ENCODE measurements at places on chromosomes 4 and X.

GRCh38 chr4:136664988-136665387 is 867.3 kb downstream of the PCDH18 start:
- no peak for DNase-seq

- DNase-seq: no peak
Observed at GRCh38 chrX:130594453-130594916, 192.7 kb downstream of the RBMX2 start.

DNA sequence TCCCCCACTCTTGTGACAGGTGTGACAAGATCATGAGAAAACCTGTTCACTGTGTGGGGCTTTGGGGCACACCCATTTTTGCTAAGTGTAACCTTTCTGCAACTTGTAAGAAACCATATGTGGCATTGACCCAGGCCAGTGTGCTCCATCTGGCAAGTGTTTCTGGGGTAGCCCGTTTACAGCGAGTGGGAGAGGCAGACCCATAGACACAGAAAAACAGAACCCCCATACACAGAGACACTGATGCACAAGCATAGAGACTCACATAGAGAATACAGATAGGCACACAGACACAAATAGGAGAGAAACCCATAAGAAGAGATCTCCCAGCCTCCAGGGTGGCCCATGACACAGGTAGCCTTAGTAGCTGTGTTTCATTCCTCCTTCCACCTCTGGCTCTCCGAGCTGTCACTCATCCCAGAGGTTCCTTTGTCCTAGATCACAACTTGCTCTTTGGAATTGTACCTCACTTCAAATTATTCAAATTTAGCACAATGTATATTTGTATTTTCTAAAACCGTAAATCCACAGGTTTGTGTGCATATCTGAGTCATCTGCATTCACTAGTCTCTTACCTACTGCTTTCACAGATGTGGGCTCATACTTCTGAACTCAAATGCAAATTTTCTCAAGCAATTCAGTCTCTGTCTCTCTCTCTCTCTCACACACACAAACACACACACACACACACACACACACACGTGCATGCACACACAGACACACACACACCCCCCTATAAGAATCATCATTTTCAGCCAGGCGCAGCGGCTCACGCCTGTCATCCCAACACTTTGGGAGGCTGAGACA is 114.4 kb downstream of the SH3KBP1 start:
- no peak for DNase-seq

DNA sequence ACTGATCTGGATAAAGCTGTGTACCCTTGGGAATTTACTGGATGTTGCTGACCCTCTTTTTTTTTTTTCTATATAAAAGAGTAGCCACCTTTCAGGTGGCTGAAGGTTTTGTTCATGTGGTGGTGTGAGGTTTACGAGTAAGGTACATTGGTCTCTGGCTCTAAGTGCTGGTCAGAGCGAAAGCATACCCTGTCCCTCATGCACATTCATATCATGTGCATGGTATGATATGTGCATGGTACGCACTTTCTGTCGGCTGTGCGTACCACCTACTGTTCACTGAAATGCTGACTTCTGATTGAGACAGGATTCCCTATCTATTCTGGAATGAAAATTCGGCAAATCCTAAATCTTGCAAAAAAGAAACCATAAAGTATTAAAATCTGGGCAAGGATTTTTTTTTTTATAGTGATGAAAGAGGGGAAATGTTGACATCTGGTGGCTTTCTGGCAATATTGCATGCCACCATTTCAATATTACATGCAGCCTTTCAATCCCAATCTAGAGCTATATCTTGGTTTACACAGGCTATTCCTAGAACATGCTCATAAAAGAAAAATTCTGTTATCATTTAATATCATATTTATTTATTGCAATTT is 32.8 kb downstream of the FAM149A start:
- no peak for DNase-seq

- no peak for DNase-seq
Observed at GRCh38 chrX:136781180-136781797, 557 bp upstream of the ARHGEF6 start.

- no peak for DNase-seq
Observed at GRCh38 chrX:10047631-10048030, 80.5 kb downstream of the CLDN34 start.

GRCh38 chr4:3392321-3392720 is 49.4 kb upstream of the HGFAC start:
- DNase-seq: no peak

DNA sequence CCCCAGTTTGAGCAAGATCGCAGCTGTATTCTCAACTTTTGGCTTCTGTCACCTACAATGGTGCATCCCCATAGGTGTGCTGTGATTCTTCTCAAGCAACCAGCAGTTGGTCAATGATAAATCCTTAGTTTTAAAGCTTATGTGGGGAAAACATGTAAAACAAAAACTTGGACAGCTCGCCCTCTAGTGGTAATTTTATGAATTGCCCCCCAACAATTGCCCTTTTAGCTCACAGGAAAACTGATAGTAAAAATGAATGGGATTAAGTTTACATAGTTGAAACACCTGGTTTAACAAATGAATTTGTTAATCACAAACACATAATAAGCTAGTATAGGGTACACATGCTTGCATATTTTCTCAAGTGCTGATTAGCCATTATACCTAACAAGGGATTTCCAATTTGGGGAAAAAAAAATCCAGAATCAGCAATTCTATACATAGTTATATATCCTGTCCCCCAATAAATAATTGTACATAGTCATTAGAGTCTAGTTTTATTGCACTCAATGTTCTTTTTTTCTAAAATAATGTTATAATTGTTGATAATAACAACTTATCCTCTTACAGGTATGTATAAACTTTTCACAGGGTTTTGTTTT is 30.1 kb downstream of the TEX13A start:
- no peak for DNase-seq

DNA sequence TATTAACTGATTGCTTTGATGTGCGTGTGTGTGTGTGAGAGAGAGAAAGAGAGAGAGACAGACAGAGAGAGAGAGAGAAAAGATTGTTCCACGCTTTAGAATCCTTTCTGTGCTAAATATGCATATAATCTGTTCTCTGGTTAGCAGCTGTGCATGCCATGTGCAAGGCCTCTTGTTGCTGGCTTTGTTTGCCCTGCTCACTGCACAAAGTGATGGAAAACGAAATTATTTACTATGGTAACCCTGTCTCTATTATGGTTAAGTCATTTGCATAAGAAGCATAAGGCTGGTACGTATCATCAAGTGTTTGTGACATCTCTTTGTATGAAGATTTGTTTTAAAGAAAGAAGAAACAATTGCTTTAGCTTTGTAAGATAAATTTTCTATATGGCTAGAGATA is 190.2 kb upstream of the POF1B start:
- DNase-seq: no peak

GRCh38 chr4:147960971-147961370 is 229.1 kb downstream of the ARHGAP10 start:
- DNase-seq: no peak

DNA sequence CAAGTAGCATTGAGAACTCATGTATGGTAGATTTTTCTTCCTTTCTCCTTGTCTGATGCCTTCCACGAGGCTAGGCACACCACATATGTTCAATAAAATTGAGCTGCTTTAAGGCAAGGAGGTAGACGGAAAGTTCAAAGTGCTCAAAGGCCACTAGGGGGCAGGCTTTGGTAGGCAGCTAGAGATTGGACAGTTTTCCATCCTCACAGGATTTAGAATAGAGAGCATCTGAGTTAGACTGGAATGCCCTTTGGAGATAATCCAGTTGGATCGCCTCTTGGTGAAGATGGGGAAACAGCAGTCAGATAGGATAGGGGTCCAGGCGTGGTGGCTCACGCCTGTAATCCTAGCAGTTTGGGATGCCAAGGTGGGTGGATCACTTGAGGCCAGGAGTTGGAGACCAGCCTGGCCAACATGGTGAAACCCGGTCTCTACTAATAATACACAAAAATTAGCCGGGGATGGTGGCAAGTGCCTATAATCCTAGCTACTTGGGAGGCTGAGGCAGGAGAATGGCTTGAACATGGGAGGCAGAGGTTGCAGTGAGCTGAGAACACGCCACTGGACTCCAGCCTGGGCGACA is 30.4 kb downstream of the ELF4 start:
- DNase-seq: peak; percentile 50

- peak; percentile 26 for DNase-seq
Observed at GRCh38 chr4:163191999-163192398, 25.3 kb upstream of the NAF1 start.

DNA sequence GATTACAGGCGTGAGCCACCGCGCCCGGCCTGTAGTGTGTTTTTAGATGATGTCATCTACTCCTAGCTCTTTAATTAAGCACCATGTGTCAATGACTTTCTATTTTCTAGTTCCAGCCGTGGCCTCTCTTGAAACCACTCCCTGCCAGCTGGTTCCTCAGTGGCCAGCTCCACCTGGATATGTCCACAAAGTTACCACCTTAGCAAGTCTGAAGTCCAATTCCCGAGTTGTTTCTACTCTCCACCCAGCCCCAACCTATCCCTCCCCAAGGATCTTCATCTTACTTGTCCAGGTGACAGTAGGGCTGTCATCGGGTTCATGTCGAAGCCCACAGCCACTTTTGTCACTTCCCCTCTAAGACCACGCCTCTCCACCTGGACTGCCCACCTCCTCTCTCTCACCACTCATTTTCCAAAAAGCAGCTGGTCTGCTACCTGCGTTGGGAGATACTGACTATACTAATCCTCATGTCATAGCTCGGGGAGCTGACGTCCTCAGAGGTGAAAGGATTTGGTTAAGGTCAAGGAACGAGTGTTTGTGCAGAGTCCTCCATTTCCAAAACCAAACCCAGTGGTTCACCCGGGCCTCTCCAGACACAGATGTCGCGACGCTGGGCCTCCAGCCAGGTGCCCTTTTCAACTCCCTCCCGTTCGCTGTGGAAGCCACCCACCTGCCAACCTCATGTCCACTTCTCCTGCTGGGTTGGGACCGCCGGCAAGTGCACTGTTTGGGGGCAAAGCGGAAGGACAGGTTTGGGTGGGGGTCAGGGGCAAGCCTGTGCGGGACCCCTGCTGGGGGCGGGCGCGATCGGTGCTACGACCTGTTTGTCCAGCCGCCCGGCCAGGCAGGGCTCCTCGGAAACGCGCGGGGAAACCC is 704 bp downstream of the FAM3A start:
- DNase-seq: no peak

- DNase-seq: no peak
Observed at GRCh38 chrX:72110051-72110875, 21.5 kb downstream of the RTL5 start.

DNA sequence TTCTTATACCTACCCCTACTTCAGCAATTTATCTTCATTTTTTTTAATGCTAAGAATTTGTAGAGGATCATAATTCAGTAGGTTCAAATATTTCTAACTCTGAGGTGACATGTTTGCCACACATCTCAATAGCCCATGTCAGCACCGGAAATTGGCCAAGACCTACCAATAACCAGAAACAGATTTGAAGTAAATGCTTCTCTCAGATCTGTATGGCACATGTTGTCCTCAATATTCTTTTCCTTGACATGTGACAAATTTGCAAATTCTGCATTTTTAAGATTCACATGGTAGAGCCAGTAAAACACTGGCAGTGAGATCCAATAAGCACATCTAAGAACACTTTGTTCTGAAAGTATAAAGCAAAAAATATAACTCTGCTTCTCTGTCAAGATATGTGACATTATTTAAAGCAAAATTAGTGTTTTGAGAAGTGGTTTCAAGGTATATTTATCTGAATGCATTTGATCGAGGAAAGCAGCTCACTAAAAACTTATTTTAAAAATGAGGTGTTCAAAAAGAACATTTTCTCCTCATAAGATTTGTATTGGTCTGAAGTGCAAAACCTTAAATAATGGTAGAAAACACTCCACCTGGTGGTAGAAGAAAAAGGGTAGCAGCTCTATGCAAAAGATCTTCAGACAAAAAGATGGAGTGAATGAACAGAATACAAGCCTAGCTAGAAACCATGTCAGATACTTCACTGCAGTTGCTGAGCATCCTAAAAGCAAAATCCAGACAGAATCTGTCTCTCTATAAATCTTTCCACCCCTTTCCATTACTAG is 513.8 kb upstream of the FAM241A start:
- DNase-seq: no peak

GRCh38 chrX:106959901-106960300 is 39.7 kb downstream of the CLDN2 start:
- DNase-seq: peak; percentile 59

DNA sequence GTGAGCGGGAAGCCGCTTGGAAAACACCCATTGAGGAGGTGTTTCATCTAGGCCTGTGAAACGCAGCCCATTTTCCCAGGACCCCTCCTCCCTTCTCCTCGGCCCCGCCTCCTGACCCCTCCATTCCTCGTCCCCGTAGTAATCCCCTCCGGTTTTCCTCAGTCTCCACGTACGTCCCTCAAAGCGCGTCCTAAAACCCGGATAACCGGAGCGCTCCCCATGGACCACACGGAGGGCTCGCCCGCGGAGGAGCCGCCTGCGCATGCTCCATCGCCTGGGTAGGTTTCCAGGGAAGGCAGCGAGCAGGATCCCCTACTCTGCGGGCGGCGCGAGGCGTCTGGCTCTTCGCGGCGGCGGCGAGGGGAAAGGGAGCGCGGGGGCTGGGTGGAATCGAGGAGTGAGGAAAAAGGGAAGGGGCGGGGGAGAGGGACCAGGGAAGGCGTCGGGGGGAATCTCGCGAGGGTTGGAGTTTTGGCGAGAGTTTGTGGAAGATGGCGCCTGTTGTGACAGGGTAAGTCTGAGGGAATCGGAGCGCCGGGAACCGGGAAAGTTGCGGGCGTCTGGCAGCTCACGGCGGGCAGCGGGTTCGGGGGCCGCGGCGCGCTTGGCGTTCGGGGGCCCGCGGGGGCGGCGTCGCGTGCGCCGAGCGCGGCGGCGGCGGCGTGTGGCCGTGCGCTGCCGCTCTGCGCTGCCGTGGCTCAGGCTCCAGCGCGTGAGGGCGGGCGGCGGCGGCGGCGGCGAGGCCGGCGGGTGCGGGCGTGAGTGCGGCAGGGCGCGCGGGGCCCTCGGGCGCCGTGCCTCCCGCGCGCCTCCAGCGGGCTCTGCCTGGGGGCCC is at the start of gene RBPJ:
Gene RBPJ, plus strand, starts transcription at position 477 of the 835 bp plus-strand sequence. Its CDS starts 15 bp downstream, at position 492.
- peak; percentile 93 for DNase-seq

DNA sequence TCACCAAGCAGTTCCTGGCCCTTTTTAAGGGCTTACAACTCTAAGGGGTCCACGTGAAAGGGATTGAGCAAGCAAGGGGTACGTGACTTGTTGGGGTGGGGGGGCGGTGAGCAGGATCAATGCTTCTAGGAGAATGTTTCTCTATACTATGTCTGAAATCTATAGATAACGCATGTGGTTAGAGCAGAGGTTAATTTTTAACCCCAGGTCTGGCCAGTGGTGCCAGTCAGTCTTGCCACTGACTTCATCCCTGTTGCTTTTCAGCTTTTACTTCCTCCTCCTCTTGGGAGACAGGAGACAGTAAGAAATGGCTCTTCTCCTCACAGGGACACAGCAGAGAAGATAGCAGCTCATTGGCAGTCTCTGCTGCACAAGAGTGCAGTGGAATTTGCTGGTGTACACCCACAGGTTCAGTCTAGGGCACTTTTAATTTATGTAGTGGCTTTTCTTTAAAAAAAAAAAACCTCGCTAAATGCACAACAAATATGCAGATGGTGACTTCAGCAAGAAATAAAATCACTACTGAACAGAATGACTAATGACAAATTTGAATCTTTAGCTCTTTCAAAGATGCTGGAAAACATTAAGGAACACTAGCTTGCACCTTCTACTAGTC is 190.5 kb downstream of the CCNG2 start:
- peak; percentile 56 for DNase-seq

GRCh38 chr4:149896432-149896831 is 80.8 kb upstream of the IQCM start:
- no peak for DNase-seq

- DNase-seq: no peak
Observed at GRCh38 chrX:108740299-108740774, 4.0 kb upstream of the IRS4 start.

GRCh38 chrX:12950851-12951594 is 23.9 kb upstream of the TMSB4X start:
- peak; percentile 26 for DNase-seq
